ENCODE measurements at places on chromosomes 2 and 18.

GRCh38 chr2:229780856-229781773 is 66.8 kb upstream of the DNER start:
- no peak for DNase-seq

DNA sequence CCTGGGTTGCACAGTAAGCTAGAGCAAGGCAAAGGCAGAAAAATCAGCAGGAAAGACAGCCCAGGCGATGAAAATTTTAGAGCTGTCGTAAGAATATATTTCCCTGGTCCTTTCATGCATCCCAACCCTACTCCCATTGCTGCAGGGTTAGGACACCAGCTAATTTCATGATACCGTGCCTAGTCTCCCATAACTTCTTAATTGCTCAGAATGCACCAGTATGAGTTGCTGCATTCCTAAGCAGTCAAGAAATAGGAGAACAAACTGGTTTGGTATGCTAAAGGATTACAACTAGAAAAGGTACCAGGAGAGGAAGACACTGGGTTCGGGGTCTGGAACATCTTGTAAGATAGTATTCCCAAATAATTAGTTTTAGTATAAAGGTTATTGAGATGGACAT is 269.4 kb upstream of the NRXN1 start:
- DNase-seq = no peak

- DNase-seq = no peak
Measured at GRCh38 chr18:68826121-68826520, 28.2 kb downstream of the CCDC102B start.

- peak; percentile 14 for DNase-seq
Measured at GRCh38 chr2:32068-32467, 14.2 kb downstream of the FAM110C start.

DNA sequence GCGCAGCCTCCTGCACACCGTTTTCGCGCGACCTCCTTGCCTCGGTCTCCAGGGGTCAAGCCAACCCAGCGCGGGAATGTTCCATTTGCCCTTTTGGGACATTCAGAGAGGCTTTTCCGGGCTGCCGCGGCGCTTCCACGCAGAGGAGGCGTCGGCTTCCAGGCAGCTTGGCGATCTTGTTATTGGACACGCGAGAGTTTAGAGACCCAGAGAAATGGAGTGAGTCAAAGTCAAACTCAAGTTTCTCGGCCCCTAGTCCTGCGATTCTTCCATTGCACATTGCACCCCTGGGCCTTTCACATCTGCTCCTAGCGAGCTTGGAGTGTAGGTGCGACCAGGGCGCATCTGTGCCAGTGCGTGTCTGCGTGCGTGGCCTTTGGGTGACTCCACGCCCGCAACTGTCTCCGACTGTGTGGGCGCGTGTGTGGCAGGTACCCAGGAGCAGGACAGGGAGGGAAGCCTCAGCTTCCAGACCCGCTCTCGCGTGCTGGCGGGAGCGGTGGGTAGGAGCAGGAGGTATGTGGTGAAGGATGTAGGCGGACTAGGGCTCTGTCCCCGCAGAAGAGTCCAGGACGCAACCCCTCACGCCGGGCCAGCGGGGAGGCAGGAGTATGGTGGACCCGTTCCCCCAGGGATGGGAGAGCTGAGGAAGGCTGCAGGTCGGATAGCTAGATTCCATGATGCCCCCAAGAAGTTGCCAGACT is 13.5 kb downstream of the SIX3 start:
- no peak for DNase-seq

DNA sequence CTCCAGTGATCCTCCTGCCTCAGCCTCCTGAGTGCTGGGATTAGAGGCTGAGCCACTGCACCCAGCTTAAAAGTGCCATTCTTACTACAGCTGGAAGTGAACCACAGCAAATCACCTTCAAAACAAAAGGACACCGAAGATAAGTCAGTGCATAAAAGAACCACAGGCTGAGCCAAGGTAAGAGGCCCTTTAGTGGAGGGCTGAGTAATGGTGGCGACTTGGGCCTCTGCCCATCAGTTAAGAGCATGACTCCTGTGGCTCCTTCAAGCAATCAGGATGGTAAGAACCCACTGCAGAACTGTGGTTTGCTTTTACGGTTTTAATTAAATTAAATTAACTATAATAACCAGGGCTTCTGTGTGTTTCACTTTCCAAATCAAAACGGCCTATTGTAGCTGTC is 75.1 kb downstream of the CTAGE1 start:
- no peak for DNase-seq

DNA sequence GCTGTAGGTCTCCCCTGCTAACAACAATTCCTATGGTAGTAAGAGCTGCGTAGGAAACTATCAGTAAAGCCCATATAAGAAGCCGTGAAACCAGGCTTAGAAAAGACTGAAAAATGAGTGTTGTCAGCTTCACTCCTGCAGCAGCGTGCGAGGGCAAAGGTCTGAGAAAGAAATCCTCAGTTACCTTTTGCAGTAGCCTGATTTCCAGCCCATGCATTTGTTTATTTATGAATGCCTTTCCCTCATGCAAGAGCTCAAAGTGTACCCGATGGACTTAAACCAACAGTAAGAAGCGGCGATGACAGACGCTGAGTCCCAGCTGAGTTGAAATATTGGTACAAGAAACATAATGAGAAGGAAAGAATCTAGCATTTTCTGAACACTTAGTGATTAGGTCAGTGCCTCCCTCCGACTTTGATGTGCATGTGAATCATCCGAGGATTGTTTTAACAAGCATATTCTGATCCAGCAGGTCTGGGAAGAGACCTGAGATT is 15.0 kb upstream of the POLI start:
- DNase-seq = no peak

GRCh38 chr2:203707530-203707929 is 1.1 kb downstream of the CD28 start:
- no peak for DNase-seq

- no peak for DNase-seq
Measured at GRCh38 chr18:61333746-61334490, 688 bp downstream of the CDH20 start.

DNA sequence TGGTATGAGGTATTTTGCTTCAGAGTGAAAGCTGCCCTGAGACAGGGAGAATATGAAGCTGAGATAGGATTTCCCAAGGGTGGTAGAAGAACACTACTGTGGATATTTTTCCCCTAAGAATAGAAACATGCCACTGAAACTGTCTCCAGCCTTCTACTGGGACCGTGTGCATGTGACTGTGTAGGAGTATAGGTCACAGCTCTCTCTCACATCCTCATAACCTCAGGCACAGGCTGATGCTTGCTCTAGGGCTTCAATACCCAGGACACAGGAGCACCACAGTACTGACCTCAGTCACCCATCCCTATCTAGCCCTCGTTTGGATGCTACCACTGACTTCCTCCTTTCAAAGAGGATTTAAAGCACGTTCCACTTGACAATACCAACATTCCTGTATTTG is 67.2 kb downstream of the REV1 start:
- no peak for DNase-seq

GRCh38 chr2:194443926-194444325 is 1213.1 kb upstream of the SLC39A10 start:
- DNase-seq = no peak

DNA sequence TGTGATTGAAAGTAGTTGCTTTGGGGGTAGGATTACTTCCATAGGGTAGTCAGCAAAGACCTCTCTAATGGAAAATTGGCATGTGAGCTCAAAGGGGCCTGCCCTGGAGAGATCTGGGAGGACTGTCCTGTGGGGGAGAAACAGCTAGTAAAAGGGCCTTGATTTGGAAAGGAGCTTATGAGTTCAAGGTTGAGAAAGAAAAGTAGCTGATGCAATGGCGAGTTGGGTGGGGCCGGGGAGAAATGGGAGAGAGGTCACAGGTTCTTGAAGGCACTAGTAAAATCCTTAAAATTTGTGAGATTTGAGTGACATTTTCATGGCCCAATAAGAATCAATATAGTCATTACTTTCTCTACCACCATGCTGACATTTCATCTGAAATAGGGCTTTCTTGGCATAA is 82.0 kb upstream of the CCDC195 start:
- no peak for DNase-seq

- no peak for DNase-seq
Measured at GRCh38 chr2:31058096-31059035, 79.9 kb downstream of the GALNT14 start.

DNA sequence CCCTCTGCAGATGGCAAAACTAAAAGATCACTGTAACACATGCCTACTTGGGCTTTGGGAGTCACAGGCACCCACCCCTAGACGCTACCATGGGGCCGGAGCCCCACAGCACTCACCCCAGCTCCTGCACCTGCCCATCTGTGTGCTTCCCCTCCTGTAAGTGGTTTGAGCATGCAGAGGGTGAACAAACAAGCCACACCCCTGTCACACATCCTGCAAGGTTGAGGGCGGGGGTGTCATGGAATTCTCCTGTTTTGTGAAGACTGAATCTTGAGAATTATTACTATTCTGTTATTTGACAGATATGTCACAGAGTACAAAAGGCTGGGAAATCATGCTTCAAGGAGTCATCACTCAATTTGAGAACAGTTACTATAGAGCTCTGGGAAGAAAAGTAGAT is 60.9 kb downstream of the RFTN2 start:
- DNase-seq = no peak

- no peak for DNase-seq
Measured at GRCh38 chr18:63271148-63271547, 48.4 kb downstream of the BCL2 start.

DNA sequence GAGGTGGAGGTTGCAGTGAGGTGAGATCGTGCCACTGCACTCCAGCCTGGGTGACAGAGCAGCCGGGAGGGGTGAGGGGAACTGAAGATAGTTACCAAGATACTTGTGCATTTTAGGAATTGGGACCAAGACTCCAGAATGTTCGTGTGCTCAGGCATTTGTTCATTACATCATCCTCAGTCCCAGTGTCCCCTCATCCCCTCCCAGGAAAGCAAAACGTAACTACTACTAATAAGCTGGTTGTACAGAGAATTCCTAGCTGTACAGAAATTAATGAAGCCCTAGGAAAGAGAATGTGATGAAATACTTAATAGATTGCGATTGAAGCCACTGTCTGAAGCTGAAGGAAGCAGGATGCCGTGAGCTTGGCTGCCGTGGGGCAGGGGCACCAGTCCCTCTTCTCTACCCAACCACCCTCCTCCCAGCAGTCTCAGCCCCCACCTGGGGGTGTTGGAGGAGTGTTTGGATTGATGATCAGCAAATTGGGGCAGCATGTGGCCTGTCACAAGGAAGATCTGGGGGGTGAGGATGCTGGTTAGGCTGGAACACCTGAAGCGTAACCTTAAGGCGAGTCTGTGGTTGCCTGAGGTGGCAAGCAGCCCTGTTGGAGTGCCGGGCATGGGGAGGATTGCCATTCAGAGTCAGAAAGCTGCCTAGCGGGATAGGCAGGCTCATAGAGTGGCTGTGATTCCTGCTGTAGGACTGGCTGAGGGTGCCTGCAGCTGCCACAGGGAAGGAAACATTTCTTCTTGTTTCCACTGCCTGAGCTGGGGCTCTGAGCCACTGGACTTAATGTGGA is 140.9 kb downstream of the SH3RF3 start:
- DNase-seq = no peak

GRCh38 chr2:77391119-77391518 is 131.1 kb downstream of the LRRTM4 start:
- DNase-seq = no peak

GRCh38 chr18:10035281-10035991 is 121.6 kb downstream of the VAPA start:
- no peak for DNase-seq

- no peak for DNase-seq
Measured at GRCh38 chr2:46257476-46257875, 39.7 kb upstream of the EPAS1 start.

GRCh38 chr2:194205568-194206227 is 1451.3 kb upstream of the SLC39A10 start:
- no peak for DNase-seq

- no peak for DNase-seq
Measured at GRCh38 chr2:157334335-157334734, 8.7 kb upstream of the ERMN start.

GRCh38 chr2:20916604-20917286 is 93.8 kb upstream of the LDAH start:
- DNase-seq = no peak

GRCh38 chr2:64937687-64938491 is 51.3 kb upstream of the SLC1A4 start:
- no peak for DNase-seq

DNA sequence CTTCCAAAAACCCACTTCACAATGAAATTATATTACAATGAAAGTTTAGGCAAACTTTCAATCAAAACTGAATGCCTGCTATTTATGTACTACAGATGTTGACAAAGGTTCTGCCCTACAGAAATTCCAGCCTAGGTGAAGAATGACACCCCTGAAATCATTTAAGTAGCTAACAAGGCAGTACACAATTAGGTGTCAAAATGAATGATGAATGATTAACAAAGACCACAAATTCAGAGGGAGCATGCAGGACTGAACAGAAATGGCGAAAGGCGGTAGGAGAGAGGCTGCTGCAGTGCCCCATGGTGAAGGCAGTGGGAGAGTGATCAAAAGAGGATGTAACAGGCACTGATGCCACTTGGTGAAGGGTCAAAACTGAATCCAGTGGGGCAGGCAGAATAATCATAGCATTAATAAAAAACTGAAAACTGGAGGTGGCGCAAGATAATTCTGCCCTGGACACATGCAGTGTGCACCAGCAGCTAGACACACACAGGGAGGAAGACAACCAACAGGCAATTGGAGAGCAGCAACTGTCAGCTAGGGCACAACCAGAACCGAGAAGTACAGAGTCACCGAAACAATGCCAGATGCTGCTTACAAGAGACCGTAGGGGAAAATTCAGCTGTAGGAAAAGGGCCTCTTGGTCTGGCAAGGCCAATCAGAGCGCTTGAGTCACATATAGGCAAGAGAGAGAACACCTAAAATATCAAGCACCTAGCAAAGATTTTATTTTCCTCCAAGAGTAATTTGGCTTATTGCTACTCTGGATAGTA is 4.5 kb downstream of the TMEM131 start:
- DNase-seq = no peak

DNA sequence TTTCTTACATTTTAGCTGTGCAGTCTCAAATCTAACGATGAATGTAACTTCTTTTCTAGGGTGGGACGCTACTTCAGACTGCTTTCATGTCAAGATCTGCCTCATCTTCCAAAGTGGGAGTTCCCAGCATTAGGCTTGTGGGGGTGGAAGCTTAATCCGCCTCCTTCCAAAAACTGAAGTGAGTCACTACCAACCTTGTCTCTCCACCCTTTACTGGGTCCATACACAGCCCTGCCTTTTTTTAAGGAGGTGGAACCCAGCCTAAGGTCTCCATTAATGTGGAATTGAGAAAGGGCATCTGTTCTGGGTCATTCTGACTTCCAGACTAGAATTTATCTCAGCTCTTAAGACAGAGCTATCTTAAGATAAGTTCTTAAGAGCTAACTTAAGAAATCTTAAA is 42.0 kb upstream of the NFE2L2 start:
- DNase-seq = no peak

Data from activated CD4-positive, alpha-beta T cell treated with anti-CD3 and anti-CD28 coated beads for 24 hours (primary cell).